ENCODE measurements at places on chromosomes 4 and X. TPM values are rescaled to one million over a fixed set of nuclear protein-coding genes. Genes with fewer than 3 reads are reported as not detected.

Gene MXRA5
- total RNA-seq: 3.2 TPM

Gene BEX2
- total RNA-seq: 13.1 TPM

Gene XAGE1A
- total RNA-seq: not detected

Gene IL21
- not detected for total RNA-seq

Gene RHOXF2B
- not detected for total RNA-seq

Gene IBSP
- total RNA-seq: not detected

Gene SMIM43
- not detected for total RNA-seq

Gene TMEM144
- total RNA-seq: 13.2 TPM

Gene MGARP
- total RNA-seq: 0.63 TPM

Gene STATH
- not detected for total RNA-seq

Gene F8A2
- total RNA-seq: not detected

Gene AKAP4
- total RNA-seq: not detected

DNA sequence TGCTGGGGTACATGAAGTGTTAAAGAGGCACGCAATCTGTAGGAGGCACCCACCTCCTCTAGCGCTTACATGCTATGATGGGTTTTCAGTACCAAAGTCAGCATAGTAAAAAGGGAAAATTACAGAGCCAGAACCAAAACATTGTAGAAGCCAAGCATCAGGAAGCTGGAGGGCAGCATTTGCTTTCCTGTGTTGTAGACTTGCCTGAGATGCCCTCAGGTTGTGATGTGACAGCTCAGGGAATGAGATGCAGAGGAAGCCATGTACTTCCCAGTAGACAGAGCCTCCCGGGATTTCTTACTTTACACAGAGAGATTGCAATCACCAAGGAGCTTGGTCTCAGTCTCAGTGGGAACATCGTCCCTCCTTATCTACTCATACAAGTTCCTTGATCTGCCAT, 161.5 kb downstream of the ARAP2 start:
- no peak for DNase-seq

GRCh38 chr4:53116954-53117353, 248.9 kb downstream of the SCFD2 start:
- no peak for DNase-seq

DNA sequence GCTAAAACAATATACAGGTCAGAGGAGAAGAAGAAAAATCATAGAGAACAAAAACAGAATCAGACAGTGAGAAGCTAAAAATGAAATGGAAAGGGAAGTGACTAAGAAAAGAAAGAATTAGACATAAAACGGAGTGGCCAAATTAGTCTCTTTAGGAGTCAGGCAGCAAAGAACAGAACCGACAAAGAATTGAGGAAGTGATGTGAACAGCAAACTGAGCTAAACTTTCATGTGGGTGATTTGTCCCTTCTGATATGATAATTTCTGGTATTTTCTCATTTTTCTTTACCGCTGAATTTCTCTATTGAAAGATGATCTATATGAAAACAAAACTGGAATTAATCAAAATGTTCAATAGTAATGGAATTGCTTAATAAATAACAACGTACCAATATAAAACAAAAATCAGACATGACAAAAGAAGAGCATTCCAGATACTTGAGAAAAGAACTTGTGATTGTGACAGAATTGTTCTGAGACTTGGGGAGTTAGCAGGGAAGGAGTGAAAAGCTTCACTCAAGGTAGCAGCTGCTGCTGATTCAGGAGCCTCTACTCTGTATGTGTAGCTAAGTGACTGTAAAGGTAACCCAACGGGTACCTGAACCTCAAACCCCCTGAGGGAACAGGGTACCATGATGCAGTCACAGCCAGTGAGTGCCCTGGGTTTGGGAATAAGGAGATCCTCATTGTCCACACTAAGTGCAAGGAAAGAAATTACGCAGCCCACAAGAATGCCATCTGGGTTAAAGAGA, 8.8 kb downstream of the TAPT1 start:
- DNase-seq: no peak

DNA sequence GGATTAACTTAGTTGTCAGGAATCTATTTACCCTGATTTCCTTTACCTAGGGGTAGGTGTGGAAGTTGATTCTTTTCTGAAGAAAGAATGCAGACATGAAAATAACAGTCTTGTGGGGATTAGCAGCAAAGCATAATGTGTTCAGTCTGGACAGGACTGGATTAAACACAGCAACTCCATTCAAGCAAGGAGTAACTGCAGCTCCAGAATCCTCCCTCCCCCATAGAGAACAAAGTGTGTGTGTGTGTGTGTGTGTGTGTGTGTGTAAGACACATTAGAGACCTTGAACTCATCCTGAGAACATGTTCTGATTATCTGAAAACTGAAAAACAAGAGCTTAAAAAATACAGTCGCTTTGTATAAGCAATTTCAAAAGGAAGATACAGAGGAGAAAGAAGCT, 9.3 kb downstream of the C4orf54 start:
- no peak for DNase-seq

DNA sequence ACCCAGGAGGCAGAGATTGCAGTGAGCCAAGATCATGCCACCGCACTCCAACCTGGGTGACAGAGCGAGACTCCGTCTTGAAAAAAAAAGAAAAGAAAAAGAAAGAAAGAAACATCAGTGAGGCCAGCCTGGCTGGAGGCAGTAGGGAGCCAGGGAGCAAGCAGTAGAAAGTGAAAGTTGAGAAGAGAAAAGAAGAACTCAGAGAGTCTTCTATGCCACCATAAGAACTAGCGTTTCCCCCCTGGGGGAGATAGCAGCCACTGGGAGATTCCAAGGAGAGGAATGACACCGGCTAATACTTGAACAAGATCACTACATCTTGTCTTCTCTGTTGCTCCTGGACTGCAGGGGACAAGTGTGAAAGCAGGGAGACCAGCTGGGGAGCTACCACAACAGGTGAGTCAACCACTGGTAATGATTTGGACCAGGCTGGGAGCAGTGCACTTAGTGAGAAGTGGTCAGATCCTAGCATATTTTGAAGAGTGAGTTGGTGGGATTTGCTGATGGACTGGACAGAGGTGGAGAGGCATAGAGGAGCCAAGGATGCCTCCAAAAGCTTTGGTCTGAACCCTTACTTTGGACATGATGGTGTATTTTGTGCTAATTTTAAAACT, 33.4 kb downstream of the SLC2A9 start:
- DNase-seq: no peak

- no peak for DNase-seq
Observed at GRCh38 chr4:60683973-60684372, 516.2 kb upstream of the ADGRL3 start.

DNA sequence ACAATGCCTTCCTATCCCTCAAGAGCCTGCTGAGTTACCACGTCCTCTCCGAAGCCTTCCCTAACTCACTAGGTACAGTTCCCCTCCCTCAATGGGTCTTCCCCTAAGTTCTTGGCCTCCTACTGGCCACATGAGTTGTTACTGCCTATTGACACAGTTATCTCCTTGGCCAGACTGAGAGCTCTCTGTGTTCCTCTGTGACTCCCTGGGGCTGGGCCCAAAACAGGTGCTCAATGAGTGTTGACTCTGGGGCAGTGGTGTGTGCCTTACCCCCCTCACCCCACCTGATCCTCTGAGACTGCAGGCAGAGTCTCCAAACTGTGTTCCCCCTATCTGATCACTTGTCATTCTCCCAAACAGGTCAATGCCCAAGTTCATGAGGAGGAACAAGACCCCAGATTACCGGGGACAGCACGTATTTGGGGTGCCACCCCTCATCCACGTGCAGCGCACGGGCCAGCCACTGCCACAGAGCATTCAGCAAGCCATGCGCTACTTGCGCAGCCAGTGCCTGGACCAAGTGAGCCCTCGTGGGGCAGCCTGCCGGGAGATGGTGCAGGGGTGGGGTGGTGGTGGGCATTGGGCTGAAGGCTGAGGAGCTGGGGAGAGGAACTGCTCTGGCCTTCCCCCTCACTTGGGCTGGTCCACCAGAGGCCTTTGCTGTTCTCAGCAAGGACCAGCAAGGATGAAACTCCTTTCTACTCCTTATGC, 72.6 kb downstream of the STARD8 start:
- DNase-seq: no peak

GRCh38 chrX:114970806-114971205, 46.6 kb downstream of the IL13RA2 start:
- no peak for DNase-seq

GRCh38 chr4:114349543-114350175, 248.9 kb upstream of the UGT8 start:
- no peak for DNase-seq

DNA sequence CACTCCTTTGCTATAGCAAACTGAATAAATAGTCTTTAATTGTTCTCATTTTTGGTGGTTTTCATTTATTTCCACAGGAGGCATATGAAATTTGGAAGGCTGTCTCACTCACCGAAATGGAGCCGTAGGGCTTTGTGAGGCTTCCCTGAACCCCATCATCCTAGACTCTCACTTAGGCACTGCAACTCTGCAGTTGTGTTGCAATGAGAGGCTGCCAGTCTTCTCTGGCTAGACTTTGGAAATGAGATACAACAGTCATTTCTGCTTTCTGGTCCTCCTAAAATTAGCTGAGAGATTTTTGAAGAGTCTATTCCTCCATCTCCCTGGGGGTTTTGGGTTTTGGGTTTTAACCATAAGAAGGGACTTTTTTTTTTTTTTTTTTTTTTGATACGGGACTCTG, 146.5 kb downstream of the SH3BGRL start:
- no peak for DNase-seq

DNA sequence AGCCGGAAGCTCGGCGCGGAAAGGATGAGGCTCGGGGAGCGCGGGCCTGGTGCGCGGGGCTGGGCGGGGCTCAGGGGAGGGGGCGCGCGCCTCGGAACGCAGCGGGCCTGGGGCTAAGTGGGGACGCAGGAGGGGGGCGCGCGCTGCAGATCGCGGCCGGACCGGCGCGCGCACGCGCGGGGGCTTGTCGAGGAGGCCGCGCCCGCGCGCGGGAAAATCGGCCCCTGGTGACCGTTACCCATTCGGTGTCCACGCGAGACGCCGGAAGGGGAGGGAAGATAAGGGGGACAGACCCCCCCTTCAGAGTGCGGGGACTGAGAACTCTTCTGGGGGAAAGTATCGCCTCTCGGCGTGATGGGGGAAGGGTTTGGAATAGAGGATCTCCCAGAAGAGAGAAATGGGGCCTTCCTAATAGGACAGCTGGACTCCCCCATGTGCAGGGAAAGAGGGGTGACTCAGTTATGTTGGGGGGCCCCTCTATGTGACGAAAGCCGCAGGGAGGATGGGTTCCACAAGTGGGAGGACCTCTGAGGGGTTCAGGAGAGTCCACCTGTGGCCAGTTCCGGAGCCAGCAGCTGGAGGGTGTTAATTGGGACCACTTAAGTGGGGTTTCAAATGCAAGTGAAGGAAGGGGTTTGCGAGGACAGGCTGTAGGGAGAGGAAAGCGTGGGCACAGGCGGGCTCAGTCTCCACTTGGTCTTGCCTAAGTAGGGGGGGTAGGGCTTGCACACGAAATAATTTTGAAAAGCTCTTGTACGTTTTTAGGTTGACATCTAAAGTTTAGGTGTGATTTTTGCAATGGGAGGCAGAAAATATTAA, 584 bp downstream of the SUV39H1 start:
- no peak for DNase-seq

- no peak for DNase-seq
Observed at GRCh38 chrX:37454537-37455285, 105.5 kb downstream of the PRRG1 start.

DNA sequence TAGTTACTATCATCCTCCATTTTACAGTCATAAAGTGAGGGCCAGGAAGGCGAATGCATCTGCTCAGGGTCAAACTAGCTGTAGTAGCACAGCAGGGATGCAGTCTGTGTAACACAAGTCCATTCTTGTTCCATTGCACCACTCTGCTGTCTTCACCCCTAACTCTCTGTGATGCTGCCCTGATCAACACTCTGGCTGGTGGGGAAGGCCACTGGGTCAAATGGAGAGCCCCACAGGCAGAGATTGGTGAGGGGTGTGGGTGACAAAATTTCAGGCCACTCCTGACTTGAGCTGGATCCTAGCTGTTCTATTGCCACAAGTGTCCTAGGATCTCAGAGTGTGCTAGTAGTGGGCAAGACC, 136.5 kb downstream of the PJA1 start:
- no peak for DNase-seq

DNA sequence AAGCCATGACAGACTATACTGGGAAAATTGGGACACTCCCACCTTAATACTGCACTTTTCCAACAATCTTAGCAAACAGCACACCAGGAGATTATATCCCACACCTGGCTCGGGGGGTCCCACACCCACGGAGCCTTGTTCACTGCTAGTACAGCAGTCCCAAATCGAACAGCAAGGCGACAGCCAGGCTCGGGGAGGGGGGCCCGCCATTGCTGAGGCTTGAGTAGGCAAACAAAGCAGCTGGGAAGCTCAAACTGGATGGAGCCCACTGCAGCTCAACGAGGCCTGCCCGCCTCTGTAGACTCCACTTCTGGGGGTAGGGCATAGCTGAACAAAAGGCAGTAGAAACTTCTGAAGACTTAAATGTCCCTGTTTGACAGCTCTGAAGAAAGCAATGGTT, 118.3 kb downstream of the MAGEB5 start:
- no peak for DNase-seq

- no peak for DNase-seq
Observed at GRCh38 chr4:145530189-145530588, 48.5 kb downstream of the SMAD1 start.

DNA sequence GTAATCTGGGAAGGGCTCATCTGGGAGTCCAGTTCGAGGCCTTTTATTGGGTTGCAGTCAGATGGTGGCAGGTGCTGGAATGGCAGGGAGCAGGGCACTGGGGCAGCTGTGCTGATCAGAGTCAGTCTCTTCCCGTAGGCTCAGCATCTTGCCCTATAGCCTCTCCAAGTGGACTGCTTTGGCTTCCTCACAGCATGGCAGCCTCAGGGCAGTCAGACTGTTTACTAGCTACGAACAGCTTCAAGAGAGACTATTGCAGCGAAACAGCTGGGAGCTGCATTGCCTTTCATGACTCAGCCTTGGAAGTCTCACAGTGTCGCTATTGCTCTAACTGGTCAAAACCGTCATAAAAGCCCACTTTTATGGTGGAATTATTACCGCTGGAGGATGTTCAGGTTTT, 26.8 kb upstream of the DUSP21 start:
- no peak for DNase-seq

GRCh38 chr4:26141051-26141721, 179.6 kb upstream of the RBPJ start:
- DNase-seq: no peak

GRCh38 chrX:29841750-29842149, 373.6 kb upstream of the MAGEB2 start:
- no peak for DNase-seq

- DNase-seq: no peak
Observed at GRCh38 chrX:118360429-118361125, 14.7 kb downstream of the WDR44 start.

DNA sequence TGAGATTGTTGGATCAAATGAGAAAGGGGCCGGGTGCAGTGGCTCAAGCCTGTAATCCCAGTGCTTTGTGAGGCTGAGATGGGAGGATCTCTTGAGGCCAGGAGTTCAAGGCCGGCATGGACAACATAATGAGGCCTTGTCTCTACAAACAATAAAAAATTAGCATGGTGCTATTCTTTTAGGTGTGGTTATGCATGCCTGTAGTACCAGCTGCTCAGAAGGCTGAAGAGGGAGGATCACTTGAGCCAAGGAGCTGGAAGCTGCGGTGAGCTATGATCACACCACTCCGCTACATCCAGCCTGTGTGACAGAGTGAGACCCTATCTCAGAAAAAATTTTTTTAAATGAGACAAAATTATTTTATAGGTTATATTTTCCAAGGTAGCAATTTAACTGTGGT, 49.7 kb upstream of the TMEM150C start:
- no peak for DNase-seq

GRCh38 chrX:2401590-2402360, 99.0 kb downstream of the DHRSX start:
- no peak for DNase-seq
